ENCODE measurements at places on chromosomes 7 and 10.

DNA sequence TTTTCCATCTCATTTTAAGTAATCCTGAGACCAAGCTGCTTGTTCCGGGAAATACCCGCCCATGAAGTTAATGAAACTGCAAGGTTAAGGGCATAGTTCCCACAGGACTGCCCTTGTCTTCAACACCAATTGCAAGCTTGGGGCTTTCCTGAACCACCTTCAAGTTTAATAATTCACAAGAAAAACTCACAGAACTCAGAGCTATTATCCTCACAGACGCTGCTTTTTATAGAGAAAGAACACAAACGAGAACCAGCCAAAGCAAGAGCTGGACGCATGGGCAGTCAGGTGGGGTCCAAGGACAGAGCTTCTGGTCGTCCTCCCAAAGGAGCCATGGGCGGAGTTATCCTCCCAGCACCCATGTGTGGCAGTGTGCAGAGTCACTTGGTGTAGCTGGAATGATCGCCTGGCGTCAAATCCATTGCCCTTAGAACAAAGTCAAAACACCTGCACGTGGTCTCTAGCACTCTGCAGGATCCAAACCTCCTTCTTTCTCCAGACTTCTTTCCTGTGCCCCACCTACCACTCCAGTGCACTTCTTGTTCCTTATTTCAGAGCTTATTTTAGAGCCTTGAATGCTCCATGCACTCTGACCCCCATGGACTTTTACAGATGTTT is 56.7 kb downstream of the SNX10 start:
- DNase-seq: no peak

DNA sequence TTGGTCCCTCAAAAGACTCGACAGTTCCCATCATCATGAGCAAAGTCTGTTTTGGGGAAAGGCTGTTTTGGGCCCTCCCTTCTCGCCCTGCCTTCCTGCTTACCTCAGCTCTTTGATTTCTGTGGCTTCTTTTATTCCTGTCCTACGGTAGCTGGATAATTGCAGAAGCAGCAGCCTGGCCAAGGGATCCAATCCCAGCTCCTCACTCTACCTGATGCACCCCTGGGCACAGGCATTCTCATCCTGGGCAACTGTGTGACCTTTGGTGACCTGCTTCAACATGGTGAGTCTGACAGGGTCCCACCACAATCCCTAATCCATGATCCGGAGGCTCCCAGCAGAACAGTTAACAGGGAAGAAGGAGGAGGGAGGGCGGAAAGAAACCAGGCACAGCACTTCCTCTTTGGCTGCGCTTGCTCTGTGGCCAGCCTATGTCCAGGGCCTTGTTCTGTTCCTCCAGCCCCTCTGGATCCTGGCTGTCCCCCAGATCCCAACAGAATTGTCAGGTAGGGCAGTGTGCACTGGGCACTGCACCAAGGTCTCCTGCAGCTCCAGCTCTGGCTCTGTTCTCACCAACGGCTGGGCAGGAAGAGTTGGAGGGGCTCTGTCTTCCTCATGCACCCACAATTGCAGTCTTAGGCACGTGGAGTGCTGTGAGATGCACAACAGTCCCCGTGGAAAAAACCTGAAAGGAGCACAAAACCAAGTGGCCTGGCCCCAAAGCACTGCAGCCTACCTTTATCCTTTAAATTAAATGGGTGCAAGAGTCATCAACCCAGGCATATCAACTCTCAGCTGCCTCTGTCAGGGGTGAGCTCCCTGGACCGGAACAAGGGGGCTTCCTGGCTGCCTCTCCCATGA is 144.4 kb downstream of the PTPN20 start:
- DNase-seq: no peak

- peak; percentile 57 for DNase-seq
Measured at GRCh38 chr10:32207544-32207943, 139.4 kb downstream of the EPC1 start.

- no peak for DNase-seq
Measured at GRCh38 chr7:153002572-153002971, 243.0 kb downstream of the ACTR3B start.

DNA sequence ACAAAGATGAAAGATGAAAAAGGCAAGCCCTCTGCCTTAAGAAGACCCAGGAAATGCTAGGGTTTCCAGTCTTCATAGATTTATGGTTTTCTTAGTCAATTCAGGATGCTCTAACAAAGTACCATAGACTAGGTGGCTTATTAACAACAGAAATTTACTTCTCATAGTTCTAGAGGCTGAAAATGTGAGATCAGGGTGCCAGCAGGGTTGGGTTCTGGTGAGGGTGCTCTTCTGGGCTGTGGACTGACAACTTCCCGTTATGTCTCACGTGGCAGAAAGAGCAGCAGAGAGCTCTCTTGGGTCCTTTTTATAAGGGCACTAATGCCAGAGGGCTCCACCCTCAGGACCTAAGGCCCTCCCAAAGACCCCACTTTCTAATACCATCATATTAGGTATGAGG is 23.7 kb downstream of the ELMO1 start:
- DNase-seq: no peak

DNA sequence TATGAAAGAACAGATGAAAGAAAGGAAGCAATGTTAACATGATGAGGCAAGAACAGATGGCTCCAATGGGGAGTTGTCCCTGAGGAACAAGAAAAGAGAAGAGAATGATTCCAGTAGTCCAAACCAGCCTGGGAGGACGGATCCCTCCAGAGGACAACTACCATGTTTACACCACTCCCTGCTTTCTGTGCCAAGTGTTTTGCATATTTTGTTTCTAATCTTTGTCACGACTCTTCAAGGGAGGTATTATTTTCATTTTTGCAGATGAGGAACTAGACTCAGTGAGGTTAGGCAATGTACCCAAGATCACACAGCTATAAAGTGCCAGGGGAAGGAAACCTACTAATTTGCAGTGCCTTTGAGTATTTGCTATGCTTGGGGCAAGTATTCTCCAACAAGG is 116.2 kb downstream of the PARP12 start:
- no peak for DNase-seq

DNA sequence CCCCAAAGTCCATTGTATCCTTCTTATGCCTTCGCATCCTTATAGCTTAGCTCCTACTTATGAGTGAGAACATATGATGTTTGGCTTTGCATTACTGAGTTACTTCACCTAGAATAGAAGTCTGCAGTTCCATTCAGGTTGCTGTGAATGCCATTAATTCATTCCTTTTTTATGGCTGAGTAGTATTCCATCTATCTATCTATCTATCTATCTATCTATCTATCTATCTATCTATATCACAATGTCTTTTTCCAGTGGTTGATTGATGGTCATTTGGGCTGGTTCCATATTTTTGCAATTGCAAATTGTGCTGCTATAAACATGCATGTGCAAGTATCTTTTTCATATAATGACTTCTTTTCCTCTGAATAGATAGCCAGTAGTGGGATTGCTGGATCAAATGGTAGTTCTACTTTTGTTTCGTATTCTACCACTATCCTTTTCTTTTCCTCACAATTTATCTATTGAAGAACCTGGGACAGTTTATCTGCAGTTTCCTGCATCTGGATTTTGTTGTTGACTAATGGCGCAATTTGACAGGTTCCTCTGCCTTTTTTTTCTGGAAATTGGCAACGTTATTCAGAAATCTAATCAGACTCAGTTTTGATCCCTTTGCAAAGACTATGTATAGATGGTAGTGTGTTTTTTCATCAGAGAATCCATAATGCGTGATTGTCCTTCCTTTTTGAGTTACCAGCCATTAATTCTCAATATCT is 287.2 kb downstream of the ARL4A start:
- no peak for DNase-seq

DNA sequence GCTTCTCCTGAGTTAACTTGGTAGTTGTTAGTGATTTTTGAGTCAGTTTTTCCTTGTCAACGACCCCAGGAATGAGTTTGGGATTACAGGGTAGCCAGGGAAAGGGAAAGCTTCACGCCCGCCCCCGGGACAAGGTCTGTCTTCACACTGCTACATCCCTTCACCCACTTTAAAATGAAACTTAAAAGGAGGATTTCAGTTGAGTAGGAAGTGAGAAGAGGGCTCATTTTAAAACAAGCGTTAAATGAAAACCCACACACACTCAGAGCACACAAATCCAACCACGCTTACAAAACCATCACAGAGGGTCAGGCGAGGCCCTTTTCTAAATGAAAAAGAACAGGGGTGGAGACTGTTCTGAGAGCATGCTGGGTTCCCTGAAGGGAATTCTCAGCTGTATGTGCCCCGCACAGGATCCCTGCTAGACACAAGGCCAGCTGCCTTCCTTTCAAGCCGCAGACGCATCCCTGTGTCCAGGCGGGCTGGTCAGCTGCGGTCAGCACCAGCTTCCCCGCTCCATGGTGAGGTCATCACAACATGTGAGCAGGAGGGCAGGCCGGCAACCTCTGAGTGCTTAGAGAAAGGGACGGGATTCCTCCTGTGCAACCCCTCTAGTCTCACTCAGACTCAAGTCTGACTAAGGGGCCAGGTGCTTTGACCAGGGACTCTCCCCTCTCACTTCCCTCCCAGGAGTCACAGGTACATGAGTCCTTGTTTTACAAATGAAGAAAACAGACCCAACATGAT is 111.8 kb downstream of the EGFR start:
- DNase-seq: no peak

DNA sequence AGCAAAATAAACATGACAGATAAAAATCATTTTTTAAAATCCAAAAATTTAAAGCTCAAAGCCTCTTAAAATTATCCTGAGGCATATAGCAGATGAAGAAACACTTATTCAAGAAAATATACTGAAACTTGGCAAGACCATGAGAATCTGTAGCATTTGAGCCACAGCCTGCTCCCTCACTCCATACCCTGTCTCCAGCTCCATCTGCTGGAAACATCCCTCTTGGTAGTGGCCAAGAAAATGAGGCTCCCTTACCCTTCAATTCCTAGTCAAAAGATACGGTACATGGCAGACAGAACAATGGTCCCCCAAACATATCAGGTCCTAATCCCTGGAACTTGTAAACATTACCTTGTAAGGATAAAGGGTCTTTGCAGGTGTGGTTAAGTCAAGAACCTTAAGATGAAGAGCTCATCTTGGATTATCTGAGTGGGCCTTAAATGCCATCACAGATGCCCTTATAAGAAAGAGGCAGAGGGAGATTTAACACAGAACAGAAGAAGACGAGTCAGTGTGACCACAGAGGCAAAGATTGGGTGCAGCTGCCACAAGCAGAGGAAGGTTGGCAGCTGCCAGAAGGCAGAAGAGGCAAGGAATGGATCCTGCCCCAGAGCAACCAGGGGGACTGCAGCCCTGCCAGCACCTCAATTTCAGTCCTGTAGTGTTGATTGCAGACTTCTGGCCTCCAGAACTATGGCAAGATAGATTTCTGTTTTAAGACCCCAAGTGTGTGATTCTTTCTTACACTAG is 149.4 kb downstream of the ZNF248 start:
- DNase-seq: no peak

- no peak for DNase-seq
Measured at GRCh38 chr7:65809982-65810288, 62.9 kb upstream of the VKORC1L1 start.

DNA sequence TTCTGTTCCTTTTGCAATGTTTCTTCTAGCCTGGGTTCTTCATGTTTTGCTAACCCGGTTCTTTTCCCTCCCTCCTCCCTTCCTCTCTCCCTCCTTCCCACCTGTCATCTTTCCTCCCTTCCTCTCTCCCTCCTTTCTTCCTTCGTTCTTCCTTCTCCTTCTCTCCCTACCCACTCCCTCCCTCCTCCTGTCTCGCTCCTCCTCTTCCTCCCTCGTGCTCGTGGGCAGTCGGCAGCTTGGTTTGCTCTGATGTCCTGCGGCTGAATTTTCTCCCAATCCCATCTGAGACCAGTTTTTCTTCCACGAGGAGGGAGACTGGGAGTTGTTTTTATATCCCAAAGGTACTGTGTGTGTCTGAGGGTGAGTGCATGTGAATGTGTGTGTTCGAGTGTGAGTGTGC is 43.6 kb upstream of the DIP2C start:
- DNase-seq: no peak

DNA sequence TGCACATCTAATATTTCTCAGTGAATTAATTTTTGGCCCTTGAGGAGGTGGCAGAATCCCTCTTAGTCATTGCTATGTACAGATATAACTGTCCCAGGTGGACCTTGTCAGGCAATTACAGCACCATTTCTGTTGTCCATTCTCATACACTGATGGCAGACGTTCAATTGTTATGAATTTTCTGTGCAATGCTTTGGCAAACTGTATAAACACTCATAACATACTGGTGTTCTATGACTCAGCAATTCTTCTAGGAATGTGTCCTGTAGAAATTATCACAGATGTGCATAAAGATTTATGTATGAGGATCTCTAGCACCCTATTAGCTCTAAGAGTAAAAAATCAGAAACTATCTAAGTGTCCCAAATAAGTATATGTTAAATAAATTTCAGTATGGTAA is 80.8 kb downstream of the DNAJB9 start:
- no peak for DNase-seq

- DNase-seq: no peak
Measured at GRCh38 chr7:146937836-146938235, 821.2 kb downstream of the CNTNAP2 start.

- DNase-seq: no peak
Measured at GRCh38 chr7:148185041-148185440, 405.5 kb upstream of the C7orf33 start.

DNA sequence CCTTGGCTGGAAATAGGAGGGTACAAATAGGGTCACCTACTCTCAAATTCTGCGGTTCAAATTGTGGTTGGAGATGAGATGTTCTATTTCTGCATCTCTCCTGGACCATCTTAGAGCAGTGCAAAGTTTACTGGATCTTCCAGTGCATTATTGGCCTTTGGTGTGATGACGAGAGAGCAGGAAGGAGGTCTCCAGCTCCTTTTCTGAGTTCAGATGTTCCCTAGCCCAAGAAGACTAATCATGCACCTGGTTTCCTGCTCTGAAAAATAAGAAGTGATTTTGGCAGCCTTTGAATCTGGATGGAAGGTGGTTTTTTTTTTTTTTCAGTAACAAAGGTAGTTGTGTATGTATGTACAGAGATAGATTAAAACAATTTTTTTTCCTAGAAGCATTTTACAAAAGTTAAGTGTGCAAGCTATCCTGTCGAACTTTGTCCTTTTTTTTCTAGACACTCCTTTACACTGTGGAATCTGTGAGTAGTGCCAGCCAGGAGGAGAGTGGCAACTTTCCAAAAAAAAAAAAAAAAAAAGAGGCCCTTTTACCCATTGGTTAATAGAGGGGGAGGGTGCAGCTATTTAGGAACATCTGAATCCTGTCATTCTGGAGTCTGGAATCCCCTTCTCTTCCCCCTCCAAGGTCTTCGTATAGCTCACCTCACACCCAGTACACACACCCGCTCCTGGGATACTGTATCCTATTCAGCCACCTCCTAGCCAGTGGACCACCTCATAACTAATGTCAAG is 26.3 kb downstream of the PAPSS2 start:
- DNase-seq: no peak

DNA sequence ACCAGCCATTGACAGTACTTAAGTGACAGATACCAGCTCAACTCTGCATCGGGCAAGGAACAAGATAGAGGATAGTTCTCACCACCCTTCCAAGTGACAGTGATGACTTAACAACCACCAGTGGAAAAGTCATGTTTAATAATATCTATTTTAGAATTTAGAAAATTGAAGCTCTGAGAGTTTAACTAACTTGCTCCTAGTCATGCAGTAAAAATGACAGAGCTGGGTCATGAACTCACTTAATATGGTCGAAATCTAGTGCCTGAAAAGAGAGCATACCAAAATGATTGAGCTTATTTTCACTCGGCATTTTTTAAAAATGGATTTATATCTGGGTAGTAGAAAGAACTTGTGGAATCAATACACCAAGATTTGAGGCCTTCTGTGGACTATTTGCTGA is 367.8 kb upstream of the IGFBP3 start:
- DNase-seq: no peak

Data from CD4-positive, alpha-beta T cell treated with Interleukin-17A for 1 hour (primary cell).